ENCODE measurements at places on chromosomes 4 and X.
A peak's percentile ranks its signal among the peaks of the same experiment; 100 is the strongest.

GRCh38 chrX:43456063-43456462, 200.0 kb upstream of the MAOA start:
- no peak for DNase-seq
- H3K4me1 ChIP-seq: no peaks in the 10 kb centered on the region
- H3K27ac ChIP-seq: no peak overlapping the region
- no peaks in the 10 kb centered on the region for H3K27me3 ChIP-seq
- no peaks in the 10 kb centered on the region for H3K36me3 ChIP-seq

DNA sequence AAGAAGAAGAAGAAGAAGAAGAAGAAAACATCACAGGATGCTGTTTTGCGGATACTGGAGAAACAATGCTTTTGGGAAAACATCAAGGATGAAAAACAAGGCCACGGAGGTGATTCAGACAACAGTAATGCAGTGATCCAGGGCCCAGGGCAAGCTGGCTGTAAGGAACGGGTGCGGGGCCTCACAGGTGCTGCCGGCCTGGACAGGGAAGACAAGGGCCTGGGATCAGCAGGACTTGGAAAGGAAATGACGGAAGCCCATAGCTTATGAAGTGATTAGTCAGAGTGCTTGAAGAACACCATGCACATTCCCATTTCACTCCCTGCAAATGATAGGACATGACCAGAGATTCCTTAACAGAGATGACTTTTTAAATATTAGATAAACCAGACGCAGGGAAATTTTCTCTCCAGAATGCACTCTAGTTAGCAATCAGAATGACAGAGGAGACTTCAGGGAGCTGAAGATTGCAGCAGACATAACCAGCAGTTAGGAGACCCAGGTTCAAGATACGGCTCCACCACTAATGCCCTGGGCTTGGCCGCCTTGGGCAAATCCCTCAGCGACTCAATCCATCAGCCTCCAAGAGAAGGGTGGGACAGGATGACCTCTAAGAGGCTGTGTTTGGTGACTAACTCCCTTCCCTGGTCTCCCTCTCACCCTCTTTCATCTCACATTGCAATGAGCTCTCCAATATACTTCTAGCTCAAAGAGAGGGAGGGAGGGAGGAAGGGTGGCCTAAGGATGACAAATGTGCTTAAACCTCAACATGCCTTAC, 54.1 kb downstream of the APBB2 start:
- peaks cover 8% of the 10 kb centered on the region for H3K4me1 ChIP-seq
- no peak overlapping the region for H3K4me3 ChIP-seq
- H3K27ac ChIP-seq: no peak overlapping the region
- no peaks in the 10 kb centered on the region for H3K36me3 ChIP-seq
- no peaks in the 10 kb centered on the region for H3K27me3 ChIP-seq
- DNase-seq: peak; percentile 55

GRCh38 chr4:184885602-184886001, 59.8 kb upstream of the ACSL1 start:
- H3K27me3 ChIP-seq: no peaks in the 10 kb centered on the region
- DNase-seq: no peak
- H3K36me3 ChIP-seq: no peaks in the 10 kb centered on the region
- no peak overlapping the region for H3K27ac ChIP-seq

- no peaks in the 10 kb centered on the region for H3K4me1 ChIP-seq
- H3K27me3 ChIP-seq: peaks cover 3% of the 10 kb centered on the region
- no peak for DNase-seq
- no peaks in the 10 kb centered on the region for H3K36me3 ChIP-seq
These were observed 7.6 kb downstream of the SFRP2 start for GRCh38 chr4:153781280-153781679.

- H3K4me3 ChIP-seq: no peak overlapping the region
- H3K36me3 ChIP-seq: no peaks in the 10 kb centered on the region
- DNase-seq: no peak
- H3K4me1 ChIP-seq: peaks cover 6% of the 10 kb centered on the region
These were observed 20.5 kb downstream of the PKD2 start for GRCh38 chr4:88027611-88028608.

GRCh38 chr4:108763986-108764385, 1.1 kb upstream of the ETNPPL start:
- no peaks in the 10 kb centered on the region for H3K4me1 ChIP-seq
- H3K27me3 ChIP-seq: peaks cover 4% of the 10 kb centered on the region
- H3K27ac ChIP-seq: no peak overlapping the region
- no peak overlapping the region for H3K4me3 ChIP-seq
- DNase-seq: no peak
- no peaks in the 10 kb centered on the region for H3K36me3 ChIP-seq

- no peaks in the 10 kb centered on the region for H3K36me3 ChIP-seq
- no peaks in the 10 kb centered on the region for H3K4me1 ChIP-seq
- DNase-seq: no peak
- H3K27ac ChIP-seq: no peak overlapping the region
- H3K27me3 ChIP-seq: no peaks in the 10 kb centered on the region
- no peak overlapping the region for H3K4me3 ChIP-seq
These were observed 1.1 kb downstream of the CBLL2 start for GRCh38 chrX:22273714-22274317.

DNA sequence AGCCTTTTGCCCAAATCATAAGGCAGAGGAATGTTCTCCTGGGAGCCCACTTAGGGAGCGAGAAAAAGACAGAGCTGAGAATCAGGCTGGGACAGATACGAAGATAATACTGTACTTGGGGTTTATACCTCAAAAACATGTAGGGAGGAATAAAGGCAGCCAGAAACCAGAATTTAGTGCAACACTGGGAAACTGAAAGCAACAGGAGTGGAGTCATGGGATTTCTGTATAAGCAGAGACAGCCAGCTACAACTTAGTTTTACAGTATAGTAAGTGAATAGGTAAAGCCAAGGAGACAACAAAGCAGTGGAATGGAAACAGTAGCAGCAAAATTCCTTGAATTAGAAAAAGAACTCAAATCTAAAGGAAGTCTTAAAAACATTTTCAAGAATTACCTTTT, 413.2 kb downstream of the FAT4 start:
- no peak overlapping the region for H3K27ac ChIP-seq
- H3K4me1 ChIP-seq: no peaks in the 10 kb centered on the region
- H3K36me3 ChIP-seq: no peaks in the 10 kb centered on the region
- no peaks in the 10 kb centered on the region for H3K27me3 ChIP-seq

- H3K27ac ChIP-seq: no peak overlapping the region
- no peaks in the 10 kb centered on the region for H3K36me3 ChIP-seq
- no peak for DNase-seq
- no peaks in the 10 kb centered on the region for H3K4me1 ChIP-seq
- no peak overlapping the region for H3K4me3 ChIP-seq
These were observed 131.8 kb upstream of the ENPEP start for GRCh38 chr4:110344165-110344564.

DNA sequence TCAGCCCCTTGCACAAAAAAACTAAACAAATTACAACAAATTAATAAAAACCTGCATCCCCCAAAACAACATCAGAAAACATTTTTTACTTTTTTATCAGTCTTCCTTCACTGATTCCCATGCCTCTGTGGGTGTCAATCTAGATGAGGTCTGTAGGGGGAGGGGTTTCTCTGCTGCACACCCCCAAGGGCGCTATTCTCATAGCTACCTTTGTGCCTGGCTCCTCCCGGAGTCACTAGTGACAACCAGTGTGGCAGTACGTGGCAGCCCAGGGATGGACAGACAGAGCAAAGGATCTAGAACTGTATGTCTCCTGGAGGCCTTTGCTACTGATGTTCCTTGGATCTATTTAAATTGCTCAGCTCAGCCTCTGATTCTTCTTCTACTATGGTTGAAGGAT, 228.1 kb upstream of the ANXA3 start:
- H3K4me1 ChIP-seq: no peaks in the 10 kb centered on the region
- DNase-seq: no peak
- H3K27ac ChIP-seq: no peak overlapping the region
- no peaks in the 10 kb centered on the region for H3K36me3 ChIP-seq

GRCh38 chr4:109969919-109970318, 57.2 kb downstream of the EGF start:
- no peaks in the 10 kb centered on the region for H3K4me1 ChIP-seq
- no peak overlapping the region for H3K27ac ChIP-seq
- H3K36me3 ChIP-seq: no peaks in the 10 kb centered on the region
- no peaks in the 10 kb centered on the region for H3K27me3 ChIP-seq
- H3K4me3 ChIP-seq: no peak overlapping the region

- H3K27me3 ChIP-seq: no peaks in the 10 kb centered on the region
- no peak for DNase-seq
- no peaks in the 10 kb centered on the region for H3K4me1 ChIP-seq
- no peak overlapping the region for H3K27ac ChIP-seq
- no peaks in the 10 kb centered on the region for H3K36me3 ChIP-seq
- H3K4me3 ChIP-seq: no peak overlapping the region
These were observed 16.0 kb upstream of the MID1 start for GRCh38 chrX:10636337-10636736.

DNA sequence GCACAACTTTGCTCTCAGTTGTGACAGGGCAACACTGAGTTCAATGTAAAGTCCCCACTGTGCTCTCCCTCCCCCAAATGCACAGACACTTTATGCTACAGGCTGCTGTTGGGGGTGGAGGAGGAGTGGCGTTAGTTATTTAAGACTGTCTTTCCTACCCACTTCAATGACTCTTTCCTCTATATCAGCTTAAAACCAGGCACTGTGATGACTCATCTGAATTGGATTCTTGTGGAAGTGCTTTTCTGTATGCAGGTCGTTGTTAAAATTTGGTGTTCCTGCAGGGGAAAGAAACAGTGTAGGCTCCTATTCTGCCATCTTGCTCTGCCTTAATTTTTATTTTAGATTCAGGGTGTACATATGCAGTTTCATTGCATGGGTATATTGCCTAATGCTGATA, 1157.2 kb upstream of the ADGRL3 start:
- H3K36me3 ChIP-seq: no peaks in the 10 kb centered on the region
- no peak overlapping the region for H3K27ac ChIP-seq
- no peaks in the 10 kb centered on the region for H3K4me1 ChIP-seq
- no peaks in the 10 kb centered on the region for H3K27me3 ChIP-seq
- DNase-seq: no peak

DNA sequence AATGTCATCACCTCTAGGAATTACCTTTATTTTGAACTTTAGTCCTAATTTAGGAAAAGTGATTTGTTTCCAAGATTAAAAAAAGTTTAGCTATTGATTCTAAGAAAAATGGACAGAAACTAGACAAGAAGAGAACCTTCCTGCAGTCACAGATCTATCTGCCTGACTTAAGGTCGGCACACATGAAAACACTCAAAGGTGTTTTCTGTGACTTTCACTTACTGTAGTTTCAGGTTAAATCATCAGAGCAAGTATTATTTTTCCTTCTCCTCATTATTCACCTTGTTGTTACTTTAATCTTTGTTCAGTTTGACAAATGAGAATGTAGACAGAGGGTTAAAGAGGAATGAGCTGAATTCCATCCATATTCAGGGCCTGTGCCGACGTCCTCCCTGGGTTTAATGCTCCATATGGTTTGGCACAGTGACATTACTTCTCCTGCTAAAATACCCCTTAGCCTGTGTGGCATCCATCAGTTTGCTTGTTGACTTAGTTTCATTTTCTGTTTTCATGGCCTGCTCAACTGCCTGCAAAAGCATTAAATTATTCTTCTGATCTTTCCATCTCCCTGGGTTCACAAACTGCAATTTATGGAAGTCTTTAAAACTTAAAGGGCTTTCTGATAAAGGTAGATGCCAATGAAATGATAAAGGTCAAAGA, 352.7 kb downstream of the NKX6-1 start:
- no peak overlapping the region for H3K4me3 ChIP-seq
- H3K4me1 ChIP-seq: no peaks in the 10 kb centered on the region
- no peaks in the 10 kb centered on the region for H3K36me3 ChIP-seq
- no peaks in the 10 kb centered on the region for H3K27me3 ChIP-seq
- no peak overlapping the region for H3K27ac ChIP-seq

DNA sequence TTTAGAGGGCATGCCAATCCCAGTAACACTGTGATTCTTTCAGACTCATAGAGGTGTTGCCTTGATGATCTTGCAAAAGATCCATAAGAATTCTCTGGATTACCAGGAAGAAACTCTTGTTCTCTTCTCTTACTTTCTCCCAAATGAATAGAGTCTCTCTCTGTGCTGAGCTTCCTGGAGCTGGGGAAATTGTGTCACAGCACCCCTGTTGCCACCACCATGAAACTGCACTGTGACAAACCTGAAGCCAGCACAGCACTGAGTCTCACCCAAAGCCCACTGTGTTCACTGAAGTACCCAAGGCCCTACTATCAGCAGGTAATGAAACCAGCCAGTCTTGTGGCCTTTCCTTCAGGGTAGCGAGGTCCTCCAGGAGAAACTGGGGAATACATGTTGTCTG, 332.7 kb upstream of the FGF16 start:
- H3K27ac ChIP-seq: no peak overlapping the region
- H3K36me3 ChIP-seq: no peaks in the 10 kb centered on the region
- no peak for DNase-seq
- H3K4me3 ChIP-seq: no peak overlapping the region
- H3K27me3 ChIP-seq: no peaks in the 10 kb centered on the region

DNA sequence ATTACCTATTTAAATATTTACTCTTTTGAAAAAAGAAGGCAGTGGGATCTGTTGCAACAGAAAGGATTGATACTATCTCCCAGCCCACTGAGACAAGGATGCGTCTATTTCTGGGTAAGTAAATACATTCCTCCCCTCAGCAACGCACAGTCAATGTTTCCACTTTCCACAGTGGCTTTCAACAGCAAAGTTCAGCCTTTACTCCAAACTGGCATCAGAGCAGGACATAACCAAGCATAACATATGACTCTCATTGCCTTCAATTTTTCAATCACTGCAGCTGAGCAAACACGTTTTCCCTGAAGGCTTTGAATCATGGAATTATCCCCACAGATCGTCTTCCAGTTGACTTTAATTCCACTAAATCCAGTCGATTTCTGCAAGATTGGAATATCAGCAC, 160.3 kb upstream of the FRG1 start:
- no peak for DNase-seq
- H3K36me3 ChIP-seq: no peaks in the 10 kb centered on the region
- H3K27ac ChIP-seq: no peak overlapping the region
- H3K27me3 ChIP-seq: no peaks in the 10 kb centered on the region
- no peaks in the 10 kb centered on the region for H3K4me1 ChIP-seq

DNA sequence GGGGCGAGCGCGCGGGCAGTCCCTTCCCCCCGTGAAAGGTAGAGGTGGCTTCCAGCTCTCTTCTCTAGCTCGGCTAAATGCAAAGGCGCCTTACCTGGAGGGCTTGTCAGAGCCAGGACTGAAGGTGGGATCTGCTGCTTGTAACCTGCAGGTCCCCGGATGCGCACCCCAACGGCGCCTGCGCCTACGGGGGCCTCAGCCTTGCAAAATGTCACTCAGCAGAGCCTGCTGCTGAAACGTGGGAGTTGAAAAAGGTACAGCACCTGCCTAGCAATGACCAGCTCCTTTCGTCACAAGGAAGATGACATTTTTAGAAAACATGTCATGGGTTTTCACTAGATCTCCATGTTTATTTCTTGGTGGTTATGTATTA, 583 bp downstream of the ABHD18 start:
- H3K4me1 ChIP-seq: peaks cover 35% of the 10 kb centered on the region
- H3K27me3 ChIP-seq: no peaks in the 10 kb centered on the region
- H3K36me3 ChIP-seq: peaks cover 15% of the 10 kb centered on the region
- peak overlapping the region; percentile 100 for H3K4me3 ChIP-seq
- peak overlapping the region; percentile 90 for H3K27ac ChIP-seq
- DNase-seq: peak; percentile 27

GRCh38 chr4:3303923-3304710, 11.3 kb downstream of the RGS12 start:
- DNase-seq: no peak
- H3K4me3 ChIP-seq: no peak overlapping the region
- H3K36me3 ChIP-seq: no peaks in the 10 kb centered on the region
- peaks cover 44% of the 10 kb centered on the region for H3K4me1 ChIP-seq
- H3K27ac ChIP-seq: no peak overlapping the region

- no peaks in the 10 kb centered on the region for H3K36me3 ChIP-seq
- H3K4me1 ChIP-seq: no peaks in the 10 kb centered on the region
- no peaks in the 10 kb centered on the region for H3K27me3 ChIP-seq
These were observed 10.9 kb upstream of the PPP2R3B start for GRCh38 chrX:397575-397974.
